SK-N-MC (cell line): ENCODE measurements at places on chromosomes 1 and 21.

GRCh38 chr1:9687120-9687873 lies 35.8 kb downstream of the PIK3CD start:
- DNase-seq: no peak

DNA sequence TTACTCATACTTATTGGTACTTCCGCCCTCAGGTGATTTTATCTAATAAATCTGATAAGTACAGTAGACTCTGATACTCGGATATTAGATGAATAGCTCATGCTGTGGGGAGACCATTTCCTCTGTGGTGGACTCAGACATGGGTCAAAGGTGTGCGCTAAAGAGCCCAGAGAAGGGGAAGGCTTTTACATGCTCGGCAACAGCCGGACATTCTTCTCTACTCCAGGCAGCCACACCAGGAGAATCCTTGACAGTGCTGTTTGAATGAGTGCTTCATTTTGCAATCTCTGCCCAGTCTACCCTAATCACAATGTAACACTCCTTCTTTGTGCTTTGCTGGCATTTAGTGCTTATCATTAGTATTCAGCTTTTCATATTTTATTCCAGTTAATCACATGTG lies 322.2 kb upstream of the USP25 start:
- DNase-seq: no peak

GRCh38 chr1:112583366-112583765 lies 35.6 kb downstream of the ST7L start:
- DNase-seq: no peak

DNA sequence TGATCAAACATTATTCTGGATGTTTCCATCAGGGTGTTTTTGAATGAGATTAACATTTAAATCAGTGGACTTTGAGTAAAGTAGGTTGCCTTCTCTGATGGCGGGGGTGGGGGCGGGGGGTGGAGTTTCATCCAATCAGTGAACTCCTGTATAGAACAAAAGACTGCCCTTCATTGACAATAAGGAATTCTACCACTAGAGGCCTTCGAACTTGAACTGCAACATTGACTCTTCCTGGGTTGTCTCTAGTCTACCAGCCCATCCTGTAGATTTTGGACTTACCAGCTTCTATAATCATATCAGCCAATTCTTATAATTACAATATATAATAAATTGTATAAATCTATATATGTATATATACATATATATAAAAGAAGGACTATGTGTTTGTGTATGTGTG lies 520.4 kb upstream of the CXADR start:
- DNase-seq: no peak

GRCh38 chr1:115649964-115650363 lies 8.2 kb downstream of the VANGL1 start:
- no peak for DNase-seq

DNA sequence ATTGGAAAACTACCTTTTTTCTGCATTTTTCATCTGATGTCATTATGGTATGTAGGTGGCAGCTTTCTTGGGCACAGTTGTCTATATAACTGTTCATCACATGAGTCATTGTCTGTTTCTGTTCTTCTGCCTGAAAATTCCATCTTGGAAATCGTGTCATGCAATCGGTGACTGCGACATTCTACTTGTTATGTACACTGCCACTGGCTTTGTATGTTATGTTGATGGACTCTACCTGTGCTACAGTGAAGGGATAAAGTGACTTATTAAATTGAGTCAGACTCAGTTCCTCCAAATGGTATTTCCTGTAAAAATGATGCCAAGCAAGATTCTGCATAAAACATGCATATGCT lies 8.6 kb downstream of the SMAP2 start:
- DNase-seq: no peak

GRCh38 chr1:87404296-87404695 lies 75.6 kb downstream of the LMO4 start:
- DNase-seq: no peak

GRCh38 chr1:2267051-2267830 lies 39.1 kb downstream of the SKI start:
- DNase-seq: no peak

DNA sequence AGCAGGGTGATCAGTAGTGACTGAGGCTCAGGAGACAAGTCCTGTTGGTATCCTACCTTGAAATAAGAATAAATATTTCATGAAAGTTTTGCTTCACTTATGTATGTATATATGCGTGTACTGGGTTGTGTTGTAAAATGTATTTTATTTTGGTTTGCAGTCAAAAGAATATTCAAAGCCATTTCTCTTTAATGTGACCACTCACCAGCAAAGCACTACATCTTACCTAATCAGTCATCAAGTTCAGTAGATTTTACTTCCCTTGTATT lies 11.0 kb downstream of the SCP2 start:
- no peak for DNase-seq

DNA sequence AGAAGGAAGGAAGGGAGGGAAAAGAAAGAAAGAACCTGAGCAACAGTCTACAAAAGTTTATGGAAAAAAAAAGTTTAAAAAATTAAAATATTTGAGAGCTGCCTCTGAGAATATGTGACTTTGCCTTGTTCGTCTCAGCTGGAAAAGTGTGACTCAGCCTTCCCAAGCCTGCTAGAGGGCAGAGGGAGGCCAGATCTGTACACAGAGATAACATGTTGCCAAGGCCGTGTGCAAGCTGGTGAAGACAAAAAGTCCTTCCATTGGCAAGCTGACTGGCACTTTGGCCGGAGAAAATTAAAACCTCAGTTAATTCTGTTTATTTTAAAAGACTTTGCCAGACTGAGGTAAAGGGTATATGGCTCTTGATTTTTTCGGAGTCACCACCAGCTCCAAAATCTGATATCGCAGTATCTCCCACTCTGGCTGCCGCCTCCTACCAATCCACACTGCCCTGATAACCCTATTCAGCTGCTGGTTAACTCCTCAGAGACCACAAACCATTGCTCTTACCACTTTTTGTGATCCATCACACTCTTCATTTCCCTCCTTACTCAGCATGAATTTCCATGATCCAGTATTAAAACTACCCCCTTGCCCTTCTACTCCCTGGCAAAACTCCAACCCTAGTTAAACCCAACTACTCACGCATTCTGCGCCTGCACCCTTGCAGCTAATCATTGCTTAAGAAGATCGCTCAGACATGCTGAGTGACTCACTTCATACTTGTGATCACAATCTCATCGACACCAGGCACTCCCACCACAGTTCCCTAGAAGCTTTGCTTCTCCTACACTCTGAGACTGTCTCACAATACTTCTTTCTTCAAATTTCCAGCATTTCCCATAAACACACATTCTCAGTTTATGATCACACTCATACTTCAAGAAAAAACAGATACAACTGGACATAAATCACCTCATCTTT lies 5.7 kb upstream of the PPP1R15B start:
- peak; percentile 47 for DNase-seq

DNA sequence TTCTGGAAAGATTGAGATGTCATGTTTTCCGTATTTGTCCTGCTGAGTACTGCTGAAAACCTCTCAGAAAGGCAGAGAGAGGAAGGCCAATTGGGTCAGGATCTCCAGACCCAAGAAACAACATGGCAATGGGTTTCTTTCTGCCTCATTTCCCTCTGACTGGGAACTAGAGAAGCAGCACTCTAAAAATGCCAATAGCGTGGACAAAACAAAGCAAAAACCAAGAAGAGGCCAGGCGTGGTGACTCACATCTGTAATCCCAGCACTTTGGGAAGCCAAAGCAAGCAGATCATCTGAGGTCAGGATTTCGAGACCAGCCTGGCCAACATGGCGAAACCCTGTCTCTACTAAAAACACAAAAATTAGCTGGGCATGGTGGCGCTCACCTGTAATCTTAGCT lies 18.3 kb downstream of the TNFRSF9 start:
- DNase-seq: no peak

DNA sequence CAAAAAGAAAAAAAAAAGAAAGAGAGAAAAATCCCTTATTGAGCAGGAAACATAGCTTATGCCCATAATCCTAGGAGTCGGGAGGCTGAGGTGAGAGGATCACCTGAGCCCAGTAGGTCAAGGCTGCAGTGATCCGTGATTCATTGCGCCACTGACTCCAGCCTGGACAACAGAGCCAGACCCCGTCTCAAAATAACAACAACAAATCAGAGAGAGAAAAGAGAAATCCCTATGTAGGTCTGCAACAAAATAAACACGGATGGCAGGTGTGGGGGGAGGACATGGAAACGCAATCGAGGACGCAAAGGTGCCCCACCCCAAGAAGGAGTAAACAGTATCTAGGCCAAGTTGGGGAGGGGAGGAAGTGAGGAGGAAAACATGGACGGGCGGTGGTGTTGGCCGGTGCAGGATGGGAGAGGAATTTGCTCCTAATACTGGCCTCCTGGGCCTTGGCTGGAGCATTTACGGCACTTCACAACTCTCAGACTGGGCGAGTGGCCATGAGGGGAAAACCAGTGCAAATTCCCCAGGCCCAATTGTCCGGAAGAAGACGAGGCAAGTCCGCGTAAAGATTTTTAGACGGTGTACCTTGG lies 609 bp upstream of the CHTOP start:
- no peak for DNase-seq

DNA sequence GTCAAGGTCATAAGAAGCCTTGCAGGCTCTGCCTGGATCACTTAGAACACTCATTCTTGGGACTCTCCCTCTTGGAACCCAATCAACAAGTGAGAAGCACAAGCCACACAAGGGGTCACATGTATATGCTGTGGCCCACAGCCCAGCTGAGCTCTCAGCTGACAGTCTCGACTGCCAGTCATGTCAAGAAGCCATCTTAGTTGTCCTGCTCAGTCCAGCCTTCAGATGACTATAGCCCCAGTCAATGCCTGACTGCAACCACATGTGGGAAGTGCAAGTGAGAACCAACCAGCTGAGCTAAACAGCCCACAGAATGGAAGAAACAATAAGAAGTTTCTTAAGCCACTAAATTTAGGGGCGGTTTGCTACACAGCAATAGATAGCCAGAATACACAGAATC lies 356.0 kb downstream of the KCNH1 start:
- no peak for DNase-seq

- DNase-seq: no peak
Measured at GRCh38 chr1:91725989-91726721, 159.8 kb downstream of the TGFBR3 start.

DNA sequence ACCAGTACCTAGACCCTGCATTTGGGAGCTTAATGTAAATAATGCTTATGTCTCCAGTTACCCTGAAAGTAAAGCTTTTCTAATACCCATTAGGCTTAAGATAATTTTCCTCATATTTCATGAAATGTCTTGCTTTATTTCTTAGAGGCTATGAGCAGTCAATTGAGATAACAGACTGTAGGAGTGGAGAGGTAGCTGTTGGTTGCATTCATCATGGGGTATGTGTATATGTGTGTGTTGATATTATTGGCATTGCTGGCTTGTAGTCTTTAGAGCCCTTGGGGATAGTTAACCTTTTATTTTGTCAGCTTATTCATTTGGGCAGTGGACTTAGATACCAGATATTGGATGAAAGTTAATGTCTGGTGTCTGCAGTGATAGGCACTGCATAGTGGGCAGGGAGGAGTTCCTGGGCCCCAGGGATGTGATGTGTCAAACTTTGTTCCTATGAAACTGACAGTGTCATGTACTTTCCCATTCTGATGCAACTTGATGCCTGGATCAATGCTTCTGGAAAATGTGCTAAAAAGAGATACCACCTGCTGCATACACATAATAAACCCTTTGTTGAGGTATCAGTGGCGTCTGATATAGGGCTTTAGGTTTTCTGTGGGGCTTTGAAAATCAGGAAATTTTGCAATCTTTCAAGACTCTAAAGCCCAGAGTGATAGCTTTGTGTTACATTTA lies 83.9 kb downstream of the MAST2 start:
- no peak for DNase-seq

GRCh38 chr1:209414803-209415329 lies 168.6 kb upstream of the CAMK1G start:
- no peak for DNase-seq

- no peak for DNase-seq
Measured at GRCh38 chr1:157114183-157115121, 14.8 kb upstream of the ETV3L start.

- no peak for DNase-seq
Measured at GRCh38 chr1:1084372-1085170, 10.5 kb upstream of the RNF223 start.

- DNase-seq: no peak
Measured at GRCh38 chr1:220213382-220213983, 58.8 kb downstream of the RAB3GAP2 start.

DNA sequence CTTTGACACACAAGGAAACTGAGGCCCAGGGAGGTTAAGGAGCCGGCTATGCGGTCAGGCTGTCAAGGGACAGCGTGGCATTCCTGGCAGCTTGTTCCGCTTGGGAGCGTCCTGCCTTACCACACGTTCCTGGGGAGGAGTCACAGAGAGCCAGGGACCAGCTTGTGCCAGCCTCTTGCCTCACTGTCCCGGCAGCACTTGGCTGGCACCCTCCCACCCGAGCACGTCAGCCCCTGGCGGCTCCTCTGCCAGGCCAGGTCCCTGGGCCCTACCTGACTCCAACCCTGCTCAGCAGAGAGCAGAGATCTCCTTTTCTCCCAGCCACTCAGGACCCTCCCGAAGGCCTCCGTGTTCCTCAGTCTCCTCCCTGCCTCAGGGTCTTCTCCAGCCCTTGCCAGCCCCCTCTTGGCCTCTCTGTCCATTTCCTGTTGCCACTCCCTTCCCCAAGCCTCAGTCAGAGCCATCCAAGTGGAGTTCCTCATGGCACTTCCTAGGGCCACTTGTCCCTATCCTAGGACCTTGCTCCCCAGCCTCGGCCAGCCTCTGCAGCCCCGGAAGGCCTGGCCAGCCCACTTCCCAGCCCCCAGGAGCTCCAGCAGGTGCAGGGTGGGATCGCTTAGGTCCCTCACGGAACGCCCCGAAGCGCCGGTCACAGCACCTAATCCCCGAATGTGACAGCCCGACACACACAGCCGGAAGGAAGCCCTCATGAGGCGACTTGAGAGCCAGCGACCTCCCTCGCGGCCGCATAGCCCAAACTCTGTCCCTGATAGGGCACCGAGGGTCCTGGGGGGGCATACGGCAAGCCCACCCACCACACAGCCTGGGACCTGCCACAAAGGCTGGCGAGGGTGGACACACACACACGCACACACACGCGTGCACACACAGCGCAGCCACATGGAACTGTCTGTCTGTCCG lies 130.3 kb downstream of the CASZ1 start:
- no peak for DNase-seq

DNA sequence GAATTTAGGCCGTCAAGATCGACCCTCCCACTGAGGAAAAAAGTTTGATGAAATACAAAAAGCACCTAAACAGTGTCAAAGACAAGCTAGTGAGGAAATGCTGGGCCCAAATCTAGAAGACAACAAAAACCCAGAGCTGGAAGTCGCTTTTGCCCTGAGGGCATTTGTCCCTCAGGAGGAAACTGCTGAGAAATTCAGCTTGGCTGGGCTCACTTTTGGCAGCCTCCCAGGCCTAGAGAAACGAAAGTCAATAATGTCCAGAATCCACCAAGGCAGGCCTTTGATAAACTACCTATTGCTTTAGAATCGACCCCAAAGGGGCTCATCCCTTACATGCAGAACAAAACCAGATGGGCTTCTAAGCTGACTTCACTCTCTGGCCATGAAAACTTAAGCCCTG lies 38.9 kb downstream of the SYT2 start:
- DNase-seq: peak; percentile 35

- DNase-seq: no peak
Measured at GRCh38 chr1:168433238-168433637, 110.6 kb downstream of the XCL2 start.

- no peak for DNase-seq
Measured at GRCh38 chr1:19274636-19275035, 13.9 kb downstream of the AKR7A3 start.

- DNase-seq: no peak
Measured at GRCh38 chr1:53835491-53835890, 2.6 kb downstream of the NDC1 start.
